ENCODE measurements at places on chromosomes 5 and 9. TPM values are rescaled to one million over a fixed set of nuclear protein-coding genes. Genes with fewer than 3 reads are reported as not detected.

- DNase-seq: no peak
Measured at GRCh38 chr5:21398511-21398910, 1410.5 kb upstream of the CDH18 start.

The GFI1B gene
- 29.3 TPM for total RNA-seq

The IL7R gene
- 860 TPM for total RNA-seq

The SPATA31C1 gene
- not detected for total RNA-seq

DNA sequence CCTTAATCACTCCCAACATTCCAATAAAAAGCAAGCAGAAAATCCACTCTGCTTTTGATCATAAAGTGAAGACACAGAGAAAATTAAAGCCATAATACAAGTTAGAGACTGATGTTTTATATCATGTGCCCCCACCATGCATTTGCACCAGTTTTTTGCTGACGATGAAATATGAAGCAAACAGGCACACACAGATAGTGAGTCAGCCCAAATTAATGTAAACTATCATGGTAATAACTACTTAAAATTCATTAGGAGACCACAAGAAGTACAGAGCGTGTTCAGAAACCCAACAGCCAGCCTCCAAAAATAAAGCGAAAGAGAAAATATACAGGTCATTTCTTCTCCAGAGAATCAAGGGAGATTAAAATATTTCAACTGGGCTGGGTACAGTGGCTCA, 46.4 kb upstream of the KDM4C start:
- DNase-seq: no peak

The PHF24 gene
- total RNA-seq: not detected

DNA sequence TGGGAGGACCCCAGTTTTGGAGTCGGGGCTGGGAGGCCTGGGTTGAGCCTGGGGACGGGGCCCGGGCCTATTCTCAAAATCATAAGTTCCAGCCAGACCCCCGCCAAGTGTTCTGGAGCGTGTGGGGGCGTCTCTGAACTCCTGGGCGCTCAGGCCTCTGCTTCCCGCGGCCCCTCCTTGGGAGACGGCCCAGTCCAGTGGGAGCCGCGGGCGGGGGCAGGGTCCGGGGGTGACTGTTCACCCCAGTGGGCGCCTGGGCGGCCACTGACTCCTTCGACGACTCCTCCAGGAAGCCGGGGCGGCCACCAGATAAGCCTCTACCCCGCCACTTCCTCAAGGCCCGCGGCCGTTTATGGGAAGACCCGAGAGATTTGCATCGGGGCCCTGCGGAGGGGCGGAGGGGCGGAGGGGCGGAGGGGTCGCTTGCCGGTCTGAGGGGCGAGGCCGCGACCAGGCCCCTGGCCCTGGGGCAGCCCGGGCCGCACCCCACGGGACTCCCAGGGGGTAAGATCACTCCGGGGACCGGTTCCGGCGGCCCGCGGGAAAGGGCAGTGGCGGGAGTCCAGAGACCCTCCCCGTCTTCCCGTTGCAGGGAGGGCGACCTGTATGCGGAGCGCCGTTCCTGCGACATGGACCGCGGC, 655 bp downstream of the TOR4A start:
- no peak for DNase-seq

- no peak for DNase-seq
Measured at GRCh38 chr5:685262-686171, 7.6 kb downstream of the TPPP start.
